Epithelial cell of prostate (primary cell): ENCODE measurements at places on chromosomes 13 and 19.

- no peak for DNase-seq
Observed at GRCh38 chr19:4241824-4242430, 5.0 kb upstream of the YJU2 start.

GRCh38 chr13:84077271-84077670 lies 195.0 kb upstream of the SLITRK1 start:
- no peak for DNase-seq

DNA sequence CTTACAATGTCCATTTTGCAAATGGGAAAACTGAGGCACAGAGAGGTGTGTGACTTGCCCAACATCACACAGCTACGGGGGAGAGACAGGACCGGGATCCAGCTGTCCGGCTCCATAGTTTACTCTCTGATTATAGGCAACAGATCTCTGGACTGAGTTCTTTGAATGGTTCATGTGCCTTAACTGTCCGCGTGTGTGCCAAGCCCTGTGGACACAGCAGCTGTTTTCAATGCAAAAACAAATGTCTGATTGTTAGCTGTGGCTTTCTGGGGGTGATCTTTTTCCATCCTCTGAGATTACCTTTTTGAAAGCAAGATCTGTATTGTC lies 94.1 kb downstream of the KL start:
- DNase-seq: no peak

GRCh38 chr13:36787181-36787580 lies 31.8 kb upstream of the RFXAP start:
- DNase-seq: no peak

- no peak for DNase-seq
Observed at GRCh38 chr19:54644056-54644455, 13.8 kb downstream of the LILRB1 start.

- DNase-seq: no peak
Observed at GRCh38 chr13:110037925-110038573, 251.7 kb upstream of the IRS2 start.
